ENCODE measurements at places on chromosomes 6 and 20.

DNA sequence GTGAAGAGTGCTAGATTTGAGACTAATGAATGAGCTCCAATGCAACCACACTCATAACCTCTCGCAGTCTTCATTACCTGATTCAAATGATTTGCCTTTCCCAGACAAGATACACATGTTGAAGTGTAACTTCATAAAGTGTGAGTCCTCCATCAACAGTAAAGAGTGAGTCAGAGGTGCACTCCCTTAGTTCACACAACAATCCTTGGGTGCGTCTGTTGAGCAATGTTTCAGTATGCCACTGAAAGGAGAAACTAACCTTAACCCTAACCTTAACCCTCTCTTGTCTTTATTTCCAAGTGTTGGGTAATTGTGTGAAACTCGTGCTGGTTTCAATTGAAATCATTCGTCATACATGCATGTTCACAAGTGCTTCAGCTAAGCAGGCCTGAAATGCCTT lies 21.0 kb upstream of the RIN2 start:
- DNase-seq = no peak

DNA sequence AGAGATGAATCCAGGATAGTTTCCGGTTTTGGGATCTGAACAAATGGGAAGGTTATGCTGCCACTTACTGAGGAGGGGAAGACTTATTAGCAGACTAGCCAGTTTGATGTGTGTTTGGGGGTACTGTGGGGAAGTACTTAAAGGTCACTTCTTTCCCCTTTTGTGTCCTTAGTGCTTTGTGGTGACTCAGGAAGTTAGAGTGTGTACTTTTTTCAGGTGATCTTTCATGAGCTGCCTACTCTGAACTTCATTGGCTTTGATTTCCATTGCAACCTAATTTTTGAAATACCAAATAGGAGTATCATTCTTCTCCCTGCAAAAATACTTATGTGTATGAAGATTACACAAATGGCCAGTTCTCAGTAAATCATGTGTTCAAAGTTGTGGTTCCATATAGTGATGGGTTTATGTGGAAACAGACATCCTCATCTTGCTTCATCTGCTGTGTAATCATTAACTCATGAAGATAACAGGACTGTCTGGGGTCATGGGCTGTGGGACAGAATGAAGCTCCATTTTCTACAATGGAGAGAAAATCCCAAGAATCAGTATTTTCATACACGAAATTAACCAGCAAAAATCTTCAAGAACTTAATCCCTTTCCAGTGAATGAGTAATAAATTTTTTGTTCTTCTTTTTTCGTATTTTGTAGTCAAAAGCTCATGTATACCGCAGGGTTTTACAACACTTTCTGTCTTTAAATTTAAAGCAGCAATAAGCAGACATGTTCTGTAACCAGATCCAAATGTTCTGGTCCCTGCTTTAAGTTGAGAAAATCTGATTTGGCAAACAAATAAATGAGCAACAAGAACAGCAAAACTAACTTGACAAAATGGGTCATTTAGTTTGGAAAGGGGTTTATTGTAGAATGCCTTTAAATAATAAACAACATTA lies 272.2 kb upstream of the FLRT3 start:
- no peak for DNase-seq

DNA sequence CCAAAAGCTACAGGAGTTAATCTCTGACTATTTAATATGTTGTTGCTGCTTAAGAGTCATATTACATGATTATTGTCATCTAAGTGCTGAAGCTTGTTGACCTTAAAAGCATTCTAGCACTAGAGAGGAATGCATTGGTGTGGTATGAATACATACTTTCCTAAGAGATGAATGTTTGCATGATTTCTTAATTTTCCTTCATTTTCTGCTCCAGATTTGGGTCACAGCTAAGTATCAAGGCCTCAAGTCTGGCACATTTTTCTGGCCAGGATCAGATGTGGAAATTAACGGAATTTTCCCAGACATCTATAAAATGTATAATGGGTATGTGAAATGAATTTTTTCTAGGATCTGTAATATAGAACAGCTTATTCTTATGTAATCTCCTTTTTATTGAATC lies 53.6 kb downstream of the ENPP1 start:
- no peak for DNase-seq

DNA sequence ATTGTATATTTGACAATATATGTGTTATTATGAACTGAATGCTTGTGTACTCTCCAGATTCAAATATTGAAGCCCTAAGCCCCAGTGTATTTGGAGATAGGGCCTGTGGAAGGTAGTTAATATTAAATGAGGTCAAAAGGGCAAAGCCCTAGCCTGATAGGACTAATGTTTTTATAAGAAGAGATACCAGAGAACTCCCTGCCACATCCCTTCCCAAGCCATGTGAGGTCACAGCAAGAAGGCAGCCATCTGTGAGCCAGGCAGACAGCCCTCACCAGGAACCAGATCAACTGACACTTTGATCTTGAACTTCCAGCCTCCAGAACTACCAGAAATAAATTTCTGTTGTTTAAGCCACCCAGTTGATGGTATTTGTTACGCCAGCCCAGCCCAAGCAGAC lies 36.4 kb upstream of the FBXL4 start:
- no peak for DNase-seq

DNA sequence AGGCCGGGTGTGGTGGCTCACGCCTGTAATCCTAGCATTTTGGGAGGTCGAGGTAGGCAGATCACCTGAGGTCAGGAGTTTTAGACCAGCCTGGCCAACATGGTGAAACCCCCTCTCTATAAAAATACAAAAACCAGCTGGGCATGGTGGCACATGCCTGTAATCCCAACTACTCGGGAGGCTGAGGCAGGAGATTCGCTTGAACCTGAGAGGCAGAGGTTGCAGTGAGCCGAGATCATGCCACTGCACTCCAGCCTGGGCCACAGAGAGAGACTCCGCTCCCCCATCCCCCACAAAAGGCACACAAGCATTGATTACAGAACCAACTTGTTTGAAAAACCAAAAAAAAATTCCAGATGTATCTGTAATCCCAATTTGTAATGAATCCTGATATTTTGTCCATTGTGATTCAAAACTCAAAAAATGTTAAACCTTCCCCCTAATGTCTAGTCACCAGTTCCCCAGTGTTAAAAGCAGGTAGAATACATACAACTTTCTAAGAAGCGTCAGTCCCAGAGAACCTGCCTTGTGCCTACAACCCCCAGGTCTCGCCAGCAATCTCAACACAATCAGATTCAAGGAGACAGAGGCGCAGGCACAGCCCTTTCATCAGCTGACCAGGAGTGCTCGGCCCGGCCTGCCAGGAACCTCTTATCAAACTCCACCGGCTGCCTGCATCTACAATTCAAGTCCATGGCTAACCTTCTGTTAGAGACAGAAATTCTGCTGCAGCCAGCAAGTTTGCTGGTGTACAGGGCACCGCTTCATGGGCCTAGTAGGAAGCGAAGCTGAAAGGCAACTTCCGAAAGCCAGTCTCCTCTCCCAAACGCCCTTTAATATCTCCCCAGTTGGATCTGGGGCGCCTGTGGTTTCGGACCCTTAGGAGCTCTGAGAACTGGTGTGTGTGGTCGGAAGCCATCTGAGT lies 2.1 kb downstream of the EZR start:
- no peak for DNase-seq

GRCh38 chr6:46453216-46453615 lies 38.0 kb downstream of the RCAN2 start:
- no peak for DNase-seq

DNA sequence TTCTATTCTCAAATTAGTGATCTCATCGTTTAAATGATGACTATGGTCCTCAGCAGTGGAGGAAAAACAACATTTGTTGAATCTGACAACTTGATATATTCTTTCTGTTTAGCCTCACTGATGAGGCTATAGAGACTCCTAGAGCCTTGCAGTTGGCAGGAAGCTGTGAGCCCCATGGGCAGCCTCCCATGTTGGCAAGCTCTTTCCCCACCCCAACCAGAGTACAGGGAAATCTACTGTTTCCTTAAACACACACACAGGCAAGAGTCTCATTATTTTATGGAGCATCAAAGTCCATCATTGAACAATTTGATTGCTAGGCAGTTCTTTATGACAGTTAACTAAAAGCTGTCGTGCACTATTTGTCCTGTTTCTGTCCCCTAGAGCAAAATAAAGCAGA lies 498.2 kb upstream of the CITED2 start:
- DNase-seq = no peak

- DNase-seq = no peak
These were observed 314.1 kb downstream of the PTPRT start for GRCh38 chr20:42875581-42875980.

- DNase-seq = no peak
These were observed 6.4 kb upstream of the TRIM40 start for GRCh38 chr6:30129265-30130178.

DNA sequence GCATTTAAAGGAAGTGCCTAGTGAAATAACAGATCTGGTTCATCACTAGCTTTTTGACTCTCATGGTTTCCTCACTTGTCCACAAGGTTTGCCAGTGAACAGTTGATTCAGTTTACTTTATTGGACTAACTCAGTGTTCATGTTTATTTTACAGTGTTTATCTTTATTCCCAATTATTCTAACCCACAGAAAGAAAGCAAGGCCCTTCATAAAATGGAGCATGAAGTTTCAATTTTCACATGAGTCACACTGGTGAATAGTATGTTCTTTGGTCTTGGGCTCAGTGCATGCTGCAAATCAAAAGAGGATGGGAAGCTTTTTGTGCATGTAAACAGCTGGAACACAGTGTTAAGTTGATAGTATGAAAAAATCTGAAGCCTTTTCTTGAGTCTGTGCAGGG lies 217.6 kb upstream of the HDDC2 start:
- DNase-seq = no peak

GRCh38 chr6:130457605-130458004 lies 91.8 kb downstream of the TMEM200A start:
- no peak for DNase-seq

GRCh38 chr6:80547827-80548226 lies 441.4 kb downstream of the BCKDHB start:
- no peak for DNase-seq

DNA sequence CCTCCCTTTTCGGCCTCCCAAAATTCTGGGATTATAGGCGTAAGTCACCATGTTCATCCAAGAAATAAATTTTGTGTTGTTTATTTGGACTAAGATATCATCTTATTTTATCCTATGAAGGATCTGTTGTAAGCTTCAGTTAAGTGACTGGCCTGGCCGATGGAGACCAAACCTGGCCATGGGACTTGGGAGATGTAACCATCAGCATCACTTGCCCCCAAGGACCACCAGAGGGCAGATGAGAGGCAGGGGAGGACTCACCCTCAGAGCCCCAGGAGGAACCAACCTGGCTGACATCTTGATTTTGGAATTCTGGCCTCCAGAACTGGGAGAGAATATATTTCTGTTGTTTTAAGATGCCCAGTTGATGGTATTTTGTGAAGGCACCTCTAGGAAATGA lies 266.7 kb downstream of the CDH26 start:
- no peak for DNase-seq

GRCh38 chr20:49965781-49966305 lies 16.9 kb upstream of the SNAI1 start:
- no peak for DNase-seq

DNA sequence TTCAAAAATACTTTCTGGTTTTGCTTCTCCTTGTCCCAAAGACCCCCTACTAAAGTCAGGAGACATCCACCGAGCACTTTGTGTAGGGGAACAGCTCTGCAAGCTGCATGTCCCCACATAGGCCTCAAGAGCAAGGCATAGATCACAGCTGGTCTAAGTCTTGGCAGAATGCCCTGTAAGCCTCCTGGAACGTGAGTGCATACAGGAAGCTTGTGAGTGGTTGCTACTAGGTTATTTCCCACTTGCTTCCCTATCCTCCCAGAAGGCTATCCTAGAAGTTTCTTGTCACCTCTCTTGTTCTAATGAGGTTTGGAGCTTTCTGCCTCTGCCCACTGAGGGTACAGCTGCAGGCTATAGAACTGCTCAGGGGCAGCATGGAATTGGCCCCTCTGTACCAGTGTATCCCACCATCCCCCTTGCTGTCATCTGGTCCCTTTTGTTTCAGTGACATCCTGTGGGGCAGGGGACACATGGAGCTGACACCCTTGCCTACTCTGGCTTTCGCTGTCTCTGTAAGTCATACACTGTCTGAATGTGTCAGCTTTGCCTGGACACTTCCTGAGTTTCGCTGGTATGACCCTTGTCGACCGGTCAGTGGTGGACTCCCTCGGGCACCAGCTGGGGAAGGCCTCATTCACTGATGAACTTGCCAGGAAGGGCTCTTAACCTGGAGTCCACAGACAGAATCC lies 35.6 kb upstream of the KCNK16 start:
- no peak for DNase-seq

DNA sequence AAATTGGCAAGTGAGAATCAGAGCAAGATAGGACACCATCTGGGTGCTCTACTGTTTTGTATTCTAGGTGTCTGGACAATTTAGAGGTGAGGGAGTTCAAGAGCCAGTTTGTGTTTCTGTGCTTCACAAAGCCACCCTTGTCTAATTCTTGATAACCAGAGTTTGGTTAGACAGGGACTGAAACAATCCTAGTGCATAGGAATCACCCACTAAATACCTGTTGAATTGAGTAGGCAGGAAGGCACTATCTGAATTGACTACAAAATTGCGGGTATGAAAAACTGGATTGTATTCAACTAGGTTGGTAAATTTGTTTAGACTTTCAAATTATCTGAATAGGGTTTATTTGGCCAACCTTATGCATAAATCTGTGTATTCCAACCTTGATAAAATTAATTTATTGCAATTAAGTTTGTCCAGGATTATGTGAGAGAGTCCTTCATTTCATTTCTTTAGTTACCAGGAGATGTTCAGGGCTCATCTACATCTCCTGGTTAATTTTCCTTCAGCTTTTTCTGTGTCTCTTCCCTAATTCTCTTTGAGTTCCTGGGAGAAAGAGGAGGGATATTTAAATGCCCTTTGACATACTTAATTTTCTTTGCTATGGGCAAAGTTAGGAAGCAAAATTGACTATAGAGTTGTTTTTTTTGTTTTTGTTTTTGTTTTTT lies 1.7 kb downstream of the TPX2 start:
- no peak for DNase-seq

- DNase-seq = no peak
These were observed 33.1 kb upstream of the RNF8 start for GRCh38 chr6:37320646-37321045.

- DNase-seq = no peak
These were observed 88.9 kb upstream of the FOXQ1 start for GRCh38 chr6:1222728-1223595.

DNA sequence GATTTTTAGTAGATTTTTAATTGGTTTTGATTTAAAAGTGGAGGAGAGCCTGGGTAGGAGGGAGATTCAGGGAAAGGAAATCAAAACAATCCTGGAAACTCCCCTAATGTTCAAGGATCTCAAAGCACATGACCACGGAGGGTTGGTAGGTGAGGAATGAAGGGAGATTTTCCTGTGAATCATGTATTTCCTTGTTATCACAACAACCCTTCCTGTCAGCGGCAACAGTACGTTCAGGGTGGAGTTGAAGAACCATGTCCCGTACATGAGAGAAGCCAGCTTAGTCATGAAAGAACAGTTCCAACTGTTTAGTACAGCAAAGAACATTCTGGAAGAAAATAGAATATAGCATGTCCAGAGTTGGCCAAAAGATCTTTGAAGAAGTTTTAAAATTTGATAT lies 79.4 kb upstream of the SCAF8 start:
- no peak for DNase-seq

- DNase-seq = no peak
These were observed 84.3 kb downstream of the CTNNBL1 start for GRCh38 chr20:37777988-37778659.

Data from activated T-cell treated with anti-CD3 and anti-CD28 coated beads for 1 hour (primary cell).